ENCODE measurements at places on chromosomes 6 and 20. TPM values are rescaled to one million over a fixed set of nuclear protein-coding genes. Genes with fewer than 3 reads are reported as not detected.

RIOK1 gene
- total RNA-seq: 26.1 TPM

CRISP3 gene
- total RNA-seq: not detected

- peak; percentile 89 for DNase-seq
- peaks cover 34% of the 10 kb centered on the region for H3K4me1 ChIP-seq
- peak within 1 kb of the TSS; percentile 90 for H3K4me3 ChIP-seq
- H3K27me3 ChIP-seq: no peaks in the 10 kb centered on the region
- peak within 1 kb of the TSS; percentile 87 for H3K27ac ChIP-seq
Observed at GRCh38 chr6:30686009-30686907, at the start of gene PPP1R18. Gene PPP1R18, minus strand, starts transcription at chr6:30686645. Its CDS starts 627 bp downstream, at chr6:30686018.

RAB44 gene
- not detected for total RNA-seq

GRCh38 chr6:136408204-136408603 lies 118.6 kb upstream of the BCLAF1 start:
- no peak overlapping the region for H3K4me3 ChIP-seq
- no peak overlapping the region for H3K27ac ChIP-seq
- peaks cover 26% of the 10 kb centered on the region for H3K27me3 ChIP-seq
- no peak for DNase-seq
- H3K4me1 ChIP-seq: peaks cover 8% of the 10 kb centered on the region
- no peaks in the 10 kb centered on the region for H3K36me3 ChIP-seq

Data from activated CD8-positive, alpha-beta memory T cell treated with anti-CD3 and anti-CD28 coated beads, Interleukin-2, amount 10 ng/mL, durations not matched to agents 7 days and 5 days (primary cell).